Natural killer cell treated with Interleukin-12 subunit alpha and Interleukin-12 subunit beta and Interleukin-15 and Interleukin-18, amount 100 ng/mL, for 72 hours (primary cell): ENCODE measurements at places on chromosomes 6 and 20. TPM values are rescaled to one million over a fixed set of nuclear protein-coding genes. Genes with fewer than 3 reads are reported as not detected.

YTHDF1 gene
- 38.2 TPM for total RNA-seq

- DNase-seq = no peak
- H3K4me1 ChIP-seq = no peaks in the 10 kb centered on the region
- H3K27me3 ChIP-seq = no peaks in the 10 kb centered on the region
Measured at GRCh38 chr6:153942361-153942760, 96.7 kb upstream of the OPRM1 start.

DNA sequence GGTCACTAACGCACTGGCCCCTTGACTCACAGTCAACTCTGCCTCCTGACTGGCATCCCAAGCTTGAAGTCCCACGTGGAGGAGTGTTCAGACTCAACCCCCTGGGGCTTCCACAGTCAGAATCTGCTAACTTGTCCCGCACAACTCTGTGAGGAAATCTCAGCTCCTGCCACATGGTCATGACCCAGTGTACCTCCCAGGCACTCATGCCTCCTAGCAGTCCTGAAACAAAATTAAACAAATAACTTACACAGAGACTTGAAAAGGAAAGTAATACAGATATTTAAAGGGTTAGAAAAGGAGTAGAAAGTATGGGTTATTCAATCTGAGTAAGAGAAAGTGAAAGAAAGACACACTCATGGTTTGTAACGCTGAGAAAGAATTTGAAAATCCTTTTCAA, 134.9 kb downstream of the GMDS start:
- DNase-seq = no peak
- peaks cover 28% of the 10 kb centered on the region for H3K4me1 ChIP-seq

DNA sequence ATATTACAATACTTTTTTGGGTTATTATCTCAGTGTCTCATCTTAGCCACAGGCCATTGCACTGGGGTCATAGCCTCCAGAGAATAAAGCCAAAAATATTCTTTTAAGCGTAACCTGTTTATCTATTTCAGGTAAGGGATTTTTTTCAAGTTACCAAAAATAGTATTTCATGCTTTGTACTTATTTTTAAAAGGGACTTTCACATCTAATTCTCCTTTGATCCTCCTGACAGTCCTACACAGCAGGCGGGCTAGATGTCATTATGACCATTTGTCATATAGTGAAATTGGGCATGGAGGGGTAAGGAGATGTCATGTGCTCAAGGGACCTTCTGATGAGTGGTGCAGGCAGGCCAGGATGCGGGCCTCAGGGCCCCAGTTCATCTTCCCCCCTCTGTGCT, 68.9 kb downstream of the TBC1D7 start:
- no peaks in the 10 kb centered on the region for H3K4me1 ChIP-seq
- no peak overlapping the region for H3K4me3 ChIP-seq
- H3K27ac ChIP-seq = no peak overlapping the region
- no peak for DNase-seq
- H3K27me3 ChIP-seq = no peaks in the 10 kb centered on the region

- no peaks in the 10 kb centered on the region for H3K27me3 ChIP-seq
- H3K27ac ChIP-seq = peak overlapping the region; percentile 81
Measured at GRCh38 chr20:5947276-5947675, 3.1 kb downstream of the TRMT6 start.

OR2J2 gene
- total RNA-seq = not detected
